ENCODE measurements at places on chromosomes 13 and 19.

- DNase-seq, result no peak
These were observed 167.0 kb downstream of the NUFIP1 start for GRCh38 chr13:44822291-44822690.

DNA sequence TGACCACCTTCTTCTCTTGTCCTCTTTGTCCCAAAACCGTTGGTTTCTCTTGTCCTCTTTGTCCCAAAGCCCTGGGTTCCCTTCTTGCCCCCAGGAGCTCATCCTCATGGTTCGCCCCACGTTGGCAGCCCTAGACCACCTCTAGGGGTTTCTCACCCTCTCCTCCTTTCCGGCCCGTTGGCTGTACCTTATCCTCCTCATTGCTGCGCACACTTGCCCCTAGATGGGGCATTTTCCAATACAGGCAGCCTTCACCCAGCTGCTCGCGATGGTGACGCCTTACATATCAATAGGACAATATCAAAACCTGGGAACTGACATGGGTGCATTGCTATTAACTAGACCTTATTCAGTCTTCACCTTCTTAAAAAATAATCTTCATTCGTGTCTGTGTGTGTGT is 86.5 kb downstream of the IPO5 start:
- no peak for DNase-seq

- no peak for DNase-seq
These were observed 4.0 kb upstream of the FTL start for GRCh38 chr19:48961051-48961649.

GRCh38 chr19:15507068-15508034 is 974 bp upstream of the CYP4F22 start:
- no peak for DNase-seq

DNA sequence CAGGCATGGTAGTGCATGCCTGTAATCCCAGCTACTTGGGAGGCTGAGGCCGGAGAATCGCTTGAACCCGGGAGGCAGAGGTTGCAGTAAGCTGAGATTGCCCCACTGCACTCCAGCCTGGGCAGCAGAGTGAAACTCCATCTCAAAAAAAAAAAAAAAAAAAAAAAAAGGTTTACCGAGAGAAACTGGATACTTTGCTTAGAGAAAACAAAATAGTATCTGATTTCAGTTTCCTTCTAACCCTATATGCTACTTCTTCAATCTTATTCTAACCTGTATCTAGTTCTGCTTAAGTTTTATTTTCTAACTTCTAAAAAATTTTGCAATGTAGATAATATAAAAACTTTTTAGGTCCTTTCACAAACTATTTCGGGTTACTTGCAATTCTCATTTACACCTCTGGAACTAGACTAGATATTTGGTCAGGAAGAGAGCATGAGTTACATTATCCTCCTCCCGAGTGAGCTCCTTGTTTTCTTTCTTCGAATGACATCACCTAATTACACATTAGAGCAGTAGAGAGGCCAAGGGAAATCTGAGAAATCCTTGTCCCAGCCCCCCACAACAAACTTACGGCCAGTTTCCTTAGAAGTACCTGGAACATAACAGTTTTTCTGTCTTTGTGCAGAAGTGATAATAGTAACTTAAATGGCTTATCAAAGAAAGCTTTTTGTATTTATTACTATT is 128.9 kb downstream of the B3GLCT start:
- DNase-seq, result no peak

GRCh38 chr13:106276876-106277275 is 258.6 kb downstream of the EFNB2 start:
- DNase-seq, result no peak
